ENCODE measurements at places on chromosomes 11 and 22.

DNA sequence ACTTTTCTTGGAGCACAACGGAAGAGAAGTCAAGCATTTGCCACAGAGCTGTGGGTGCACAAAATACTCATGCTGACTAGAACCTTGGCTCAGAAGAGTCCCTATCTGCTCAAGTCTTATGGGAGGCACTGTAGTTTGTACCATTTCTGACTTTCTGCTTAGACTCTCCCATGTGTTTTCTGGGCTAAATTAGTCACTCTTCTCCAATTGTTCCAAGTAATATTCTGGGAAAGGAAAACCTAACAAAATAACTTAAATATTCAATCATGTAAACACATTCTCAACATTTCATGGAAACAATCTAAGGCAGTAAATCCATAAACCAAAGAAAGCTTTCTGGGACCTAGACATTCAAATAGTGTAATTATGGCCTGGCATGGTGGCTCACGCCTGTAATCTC lies 220.7 kb downstream of the SWAP70 start:
- DNase-seq, result no peak

GRCh38 chr11:120909676-120910416 lies 114.1 kb upstream of the TBCEL start:
- no peak for DNase-seq

DNA sequence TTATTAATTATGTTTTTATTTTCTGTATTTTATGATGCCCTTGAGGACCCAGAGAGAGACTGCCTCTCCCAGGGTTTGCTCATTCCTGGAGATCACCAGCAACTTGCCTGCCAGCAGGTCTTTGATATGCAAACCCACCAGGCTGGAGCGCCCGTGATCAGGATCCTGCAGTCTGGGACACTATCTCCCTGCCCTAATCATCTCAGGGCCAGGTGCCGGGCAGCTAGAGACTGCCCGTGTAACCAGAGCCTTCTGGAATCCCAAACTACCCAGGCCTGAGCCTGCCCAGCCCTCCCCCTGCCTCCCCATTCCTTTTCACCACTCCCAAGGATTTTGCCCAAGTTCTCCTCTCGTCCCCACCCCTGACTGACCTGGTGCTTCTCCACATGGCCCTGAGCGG lies 52.2 kb upstream of the B3GAT1 start:
- DNase-seq, result no peak

- DNase-seq, result no peak
These were observed 14.8 kb downstream of the OR5B3 start for GRCh38 chr11:58391879-58392278.

DNA sequence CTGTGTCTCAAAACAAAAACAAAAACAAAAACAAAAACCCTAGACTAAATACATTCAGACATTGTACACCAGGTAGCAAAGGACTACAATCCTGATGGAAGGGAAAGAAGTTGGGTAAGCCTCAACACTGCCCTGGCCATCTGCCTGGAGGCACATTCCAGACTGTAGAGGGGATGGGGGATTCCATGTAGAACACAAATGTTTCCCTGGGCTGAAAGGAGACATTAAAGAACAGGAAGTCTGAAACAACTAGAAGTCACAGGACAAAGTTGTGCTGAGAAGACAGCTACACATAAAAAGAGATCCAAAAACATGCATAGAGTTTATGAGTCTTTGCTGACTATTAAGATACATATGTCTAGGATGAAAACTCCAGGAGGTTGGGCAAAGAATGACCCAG lies 83.9 kb downstream of the RRAS2 start:
- DNase-seq, result no peak

DNA sequence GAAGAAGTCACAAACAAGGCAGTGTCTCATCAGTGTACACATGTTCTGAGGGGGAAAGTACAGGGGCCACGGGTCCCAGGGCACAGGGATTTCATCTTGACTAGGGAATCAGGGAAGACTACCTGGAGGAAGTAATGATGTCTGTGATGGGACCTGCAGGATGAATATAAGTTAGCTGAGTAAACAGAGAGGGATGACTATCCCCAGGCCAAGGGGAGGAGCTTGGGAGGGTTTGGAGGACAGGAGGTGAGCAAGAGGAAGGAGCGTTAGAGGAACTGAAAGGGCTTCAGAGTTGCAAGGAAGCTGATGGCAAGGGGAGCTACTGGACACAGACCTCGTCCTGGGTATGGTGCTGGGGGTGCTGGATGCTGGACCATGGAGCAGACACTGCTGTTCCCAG lies 56.4 kb downstream of the TRAF6 start:
- DNase-seq, result no peak
